ENCODE measurements at places on chromosomes 2 and 18. TPM values are rescaled to one million over a fixed set of nuclear protein-coding genes. Genes with fewer than 3 reads are reported as not detected.

Gene LOXL3
- 1.8 TPM for total RNA-seq

Gene PARD3B
- total RNA-seq: 0.16 TPM

Gene HOXD12
- not detected for total RNA-seq

Gene CD207
- total RNA-seq: not detected

Gene LIMS4
- total RNA-seq: 0.85 TPM

Gene POTEC
- total RNA-seq: not detected

Gene FOXD4L1
- total RNA-seq: 0.23 TPM

Gene DYSF
- 7.3 TPM for total RNA-seq

Gene PPIL3
- total RNA-seq: 40.2 TPM

Gene HOXD8
- total RNA-seq: not detected

Gene TRIB2
- total RNA-seq: 14.3 TPM
